GF-D8 (cell line): ENCODE measurements at places on chromosomes 16 and 17.

DNA sequence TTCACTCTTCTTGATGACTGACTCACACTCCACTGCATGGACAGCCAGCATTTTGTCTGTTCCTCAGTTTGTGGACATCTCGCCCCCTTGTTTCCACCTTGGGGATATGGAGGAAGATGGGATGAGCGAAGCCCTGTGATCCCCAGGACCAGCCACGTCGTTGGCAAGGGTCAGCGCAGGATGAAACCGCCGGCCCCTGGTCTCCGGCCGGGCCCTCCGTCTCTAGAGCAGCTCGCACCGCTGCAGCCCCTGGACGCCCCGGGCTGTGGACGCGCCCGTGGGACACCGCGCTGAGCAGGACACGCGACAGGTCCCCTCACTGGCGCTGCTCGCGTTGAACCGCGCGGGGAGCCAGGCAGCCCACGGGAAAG, 604 bp upstream of the ZC3H18 start:
- no peak for DNase-seq

GRCh38 chr17:77462090-77462489, 321.3 kb downstream of the SEC14L1 start:
- DNase-seq: no peak

DNA sequence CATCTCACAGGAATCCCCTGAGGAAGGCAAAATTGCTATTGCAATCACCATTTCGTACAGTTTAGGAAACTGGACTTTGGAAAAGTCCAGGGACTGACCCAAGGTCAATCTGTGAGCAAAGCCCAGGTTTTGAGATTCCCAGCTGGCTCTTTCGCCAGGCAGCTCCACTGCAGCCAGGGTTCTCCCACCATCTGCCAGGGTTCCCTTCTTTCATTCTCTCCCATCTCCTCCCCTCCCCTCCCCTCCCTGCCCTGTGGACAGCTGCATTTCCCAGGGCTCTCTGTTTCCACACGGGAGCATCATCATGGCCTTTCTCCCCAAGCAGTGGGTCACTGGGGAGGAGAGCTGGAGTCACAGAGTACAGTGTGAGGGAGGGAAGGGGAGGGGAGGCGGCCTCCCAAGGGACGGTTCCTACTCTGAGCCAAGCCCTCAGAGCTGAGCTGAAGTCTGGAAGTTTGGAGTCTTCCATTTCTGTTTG, 11.9 kb upstream of the GSDMA start:
- DNase-seq: no peak

DNA sequence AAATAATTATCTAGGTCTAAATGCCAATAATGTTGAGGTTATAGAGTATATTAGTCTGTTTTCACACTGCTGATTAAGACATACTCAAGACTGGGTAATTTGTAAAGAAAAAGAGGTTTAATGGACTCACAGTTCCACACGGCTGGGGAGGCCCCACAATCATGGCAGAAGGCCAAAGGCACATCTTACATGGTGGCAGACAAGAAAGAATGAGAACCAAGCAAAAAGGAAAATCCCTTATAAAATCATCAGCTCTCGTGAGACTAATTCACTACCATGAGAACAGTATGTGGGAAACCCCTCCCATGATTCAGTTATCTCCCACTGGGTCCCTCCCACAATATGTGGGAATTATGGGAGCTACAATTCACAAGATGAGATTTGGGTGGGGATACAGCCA, 2.9 kb upstream of the KATNB1 start:
- no peak for DNase-seq

DNA sequence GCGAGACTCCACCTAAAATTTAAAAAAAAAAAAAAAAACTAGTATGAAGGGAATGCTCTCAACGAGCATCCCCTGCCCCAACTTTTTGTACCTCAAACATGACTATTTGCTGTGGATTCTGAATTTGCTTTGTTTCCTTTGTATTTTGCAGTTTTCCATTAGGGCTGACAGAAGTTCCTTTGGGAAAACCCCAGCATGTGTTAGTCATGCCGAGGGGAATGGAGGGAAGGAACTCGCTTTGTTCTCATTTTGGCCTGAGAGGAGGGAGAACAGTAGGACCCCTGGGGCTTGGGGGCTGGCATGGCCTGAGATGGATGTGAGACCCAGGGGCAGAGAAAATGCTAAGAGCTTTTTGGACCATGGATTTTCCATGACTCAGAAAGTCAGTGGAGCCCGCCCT, 20.5 kb downstream of the KRT9 start:
- no peak for DNase-seq

- DNase-seq: no peak
Measured at GRCh38 chr16:29911676-29912010, 11.4 kb downstream of the ASPHD1 start.

DNA sequence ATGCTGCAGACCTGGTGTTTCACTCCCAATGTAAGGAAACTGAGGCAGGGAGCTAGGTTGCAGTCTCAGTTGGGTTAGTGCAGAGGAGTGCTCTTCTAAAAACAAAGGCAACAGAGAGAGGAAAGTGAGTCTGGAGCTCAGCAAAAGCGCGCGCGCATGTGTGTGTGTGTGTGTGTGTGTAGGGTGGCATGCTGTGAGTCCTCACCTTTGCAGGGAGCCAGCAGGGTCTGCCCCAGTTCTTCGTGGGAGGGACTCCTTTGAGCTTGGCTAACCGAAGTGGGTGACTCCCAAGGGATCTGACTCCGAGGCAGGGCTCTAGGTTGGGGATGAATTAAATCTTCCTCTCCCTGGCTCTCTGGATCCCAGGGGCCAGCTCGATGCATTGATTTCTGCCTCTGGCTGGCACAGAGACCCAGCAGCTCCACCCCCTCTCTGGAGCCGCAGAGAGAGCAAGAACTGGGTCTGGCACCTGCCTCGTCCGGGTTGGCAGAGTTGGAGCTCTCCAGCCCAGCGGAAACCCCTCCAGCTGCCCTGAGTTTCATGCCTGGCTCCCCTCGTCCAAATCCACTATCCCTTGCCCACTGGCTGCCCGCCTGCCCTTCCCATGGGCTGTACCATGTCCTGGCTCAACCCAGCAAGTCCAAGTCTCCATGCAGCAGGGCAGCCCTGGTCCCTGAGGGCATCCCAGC, 1.3 kb upstream of the BTBD17 start:
- DNase-seq: no peak

DNA sequence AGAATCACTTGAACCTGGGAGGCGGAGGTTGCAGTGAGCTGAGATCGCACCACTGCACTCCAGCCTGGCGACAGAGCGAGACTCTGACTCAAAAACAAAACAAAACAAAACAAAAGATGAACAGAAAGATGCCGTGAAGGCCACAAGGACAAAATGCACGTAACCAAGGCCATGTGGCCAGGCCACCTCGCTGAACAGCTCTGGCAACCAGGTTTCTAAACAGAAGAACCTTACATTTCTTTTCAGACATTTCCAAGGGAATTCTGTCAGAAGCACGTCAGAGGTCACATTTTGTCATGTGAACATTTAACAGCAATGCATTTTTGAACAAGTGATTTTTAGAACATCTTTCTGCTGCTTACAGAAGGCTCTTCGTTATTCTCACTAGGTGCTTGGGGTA, 28.8 kb downstream of the USP22 start:
- DNase-seq: no peak
